Small intestine (tissue), 16 donors: ENCODE measurements at places on chromosomes 7 and 10. TPM values are rescaled to one million over a fixed set of nuclear protein-coding genes. Genes with fewer than 3 reads are reported as not detected.
A peak's percentile ranks its signal among the peaks of the same experiment; 100 is the strongest.

GRCh38 chr10:72730479-72730878 lies 38.5 kb downstream of the MCU start:
- no peak for DNase-seq
- no peaks in the 10 kb centered on the region for H3K27me3 ChIP-seq
- H3K4me3 ChIP-seq, result no peak overlapping the region
- no peaks in the 10 kb centered on the region for H3K4me1 ChIP-seq

DNA sequence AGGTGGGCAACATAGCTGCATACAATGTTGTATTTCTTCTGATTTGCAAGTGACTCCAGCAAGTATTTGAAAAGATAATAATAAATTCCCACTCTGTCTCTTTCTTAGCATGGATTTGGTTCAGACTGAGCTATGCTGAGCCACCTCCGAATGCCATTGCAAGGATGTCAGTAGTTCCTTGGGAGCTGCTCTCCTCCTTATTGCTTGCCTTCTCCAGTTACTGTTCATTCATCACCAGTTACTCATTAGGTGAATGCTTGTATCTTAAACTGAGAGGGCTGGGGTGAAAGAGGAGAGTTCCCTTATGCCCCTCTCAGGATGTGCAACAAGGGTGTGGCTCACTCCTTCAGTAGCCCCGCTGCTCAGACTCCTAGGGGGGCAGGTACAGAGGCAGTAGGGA lies 78.4 kb upstream of the PRKAR2B start:
- no peaks in the 10 kb centered on the region for H3K4me1 ChIP-seq
- no peaks in the 10 kb centered on the region for H3K36me3 ChIP-seq
- H3K27me3 ChIP-seq, result no peaks in the 10 kb centered on the region
- no peak overlapping the region for H3K27ac ChIP-seq

- peak; percentile 34 for DNase-seq
- H3K4me3 ChIP-seq, result no peak overlapping the region
- H3K36me3 ChIP-seq, result no peaks in the 10 kb centered on the region
Observed at GRCh38 chr7:143002106-143002505, 24.8 kb downstream of the OR9A2 start.

CNNM1 gene
- 0.63 TPM for polyA plus RNA-seq

GLI3 gene
- polyA plus RNA-seq, result 1.8 TPM

GRCh38 chr10:132355297-132355696 lies 23.3 kb downstream of the LRRC27 start:
- no peak overlapping the region for H3K4me3 ChIP-seq
- no peaks in the 10 kb centered on the region for H3K4me1 ChIP-seq
- DNase-seq, result no peak
- peaks cover 2% of the 10 kb centered on the region for H3K36me3 ChIP-seq

- DNase-seq, result no peak
- H3K4me3 ChIP-seq, result no peak overlapping the region
- no peak overlapping the region for H3K27ac ChIP-seq
- H3K27me3 ChIP-seq, result no peaks in the 10 kb centered on the region
- H3K36me3 ChIP-seq, result peaks cover 5% of the 10 kb centered on the region
Observed at GRCh38 chr7:64541438-64542359, 21.2 kb downstream of the ZNF680 start.

- H3K27me3 ChIP-seq, result no peaks in the 10 kb centered on the region
- H3K4me3 ChIP-seq, result no peak overlapping the region
- H3K36me3 ChIP-seq, result no peaks in the 10 kb centered on the region
- no peak overlapping the region for H3K27ac ChIP-seq
Observed at GRCh38 chr7:24325708-24326107, 41.7 kb downstream of the NPY start.
